ENCODE measurements at places on chromosomes 13 and 19. TPM values are rescaled to one million over a fixed set of nuclear protein-coding genes. Genes with fewer than 3 reads are reported as not detected.

GRCh38 chr13:110442930-110443621 lies 118.4 kb downstream of the RAB20 start:
- DNase-seq = no peak

DNA sequence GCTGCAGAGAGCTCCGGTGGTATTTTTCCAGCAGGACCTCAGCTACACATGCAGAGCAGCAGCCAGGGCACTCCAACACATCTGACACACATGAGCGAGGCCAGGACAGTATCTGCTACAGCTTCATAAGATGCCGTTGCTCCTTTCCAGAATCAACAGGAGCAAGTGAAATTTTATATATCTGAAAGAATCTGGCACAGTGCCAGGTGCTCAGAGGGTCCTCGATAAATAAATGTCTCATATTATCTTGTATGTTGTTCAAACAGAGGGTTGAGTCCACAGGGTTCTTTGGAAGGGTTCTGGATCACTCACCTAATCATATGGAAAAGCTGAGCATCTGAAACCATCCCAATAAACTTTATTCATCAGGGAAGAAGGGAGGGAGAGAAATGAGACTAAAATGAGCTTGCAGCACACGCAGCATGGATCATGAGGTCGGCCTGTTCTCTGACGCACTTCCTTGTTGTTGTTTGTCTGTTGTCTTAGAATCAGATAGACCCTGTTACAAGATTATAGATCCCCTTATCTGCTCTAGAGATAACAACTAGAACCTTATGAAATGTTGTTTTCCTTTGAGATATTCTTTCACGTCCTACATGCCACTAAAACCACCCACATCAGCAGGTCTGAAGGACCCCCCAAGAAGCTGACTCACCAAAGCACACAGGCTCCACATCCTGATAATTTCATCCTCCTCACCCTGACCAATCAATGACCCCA lies 3.2 kb upstream of the METTL21C start:
- no peak for DNase-seq

DNA sequence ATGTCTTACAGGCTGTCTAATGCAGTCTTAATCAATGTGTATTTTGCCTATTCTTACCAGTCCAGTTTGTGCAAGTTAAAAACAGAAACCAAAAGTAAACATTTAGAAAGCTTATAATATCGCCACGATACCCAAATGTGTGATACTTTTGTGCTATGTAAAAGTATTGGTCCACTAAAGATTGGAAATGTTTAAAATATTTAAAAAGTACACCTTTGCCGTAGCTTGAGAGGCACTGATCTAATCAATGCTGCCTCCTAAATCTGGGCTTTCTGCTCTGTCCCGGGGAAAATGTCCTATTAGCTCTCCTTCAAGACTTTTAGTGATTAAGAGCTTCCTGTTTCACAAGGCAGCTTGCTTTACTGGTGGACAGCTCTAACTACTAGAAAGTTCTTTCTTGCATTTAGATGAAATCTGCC lies 64.7 kb downstream of the DNAJC15 start:
- no peak for DNase-seq

GRCh38 chr13:97654236-97654635 lies 220.3 kb downstream of the RAP2A start:
- no peak for DNase-seq

- DNase-seq = no peak
These were observed 253.0 kb downstream of the PCDH9 start for GRCh38 chr13:66977161-66977560.

DNA sequence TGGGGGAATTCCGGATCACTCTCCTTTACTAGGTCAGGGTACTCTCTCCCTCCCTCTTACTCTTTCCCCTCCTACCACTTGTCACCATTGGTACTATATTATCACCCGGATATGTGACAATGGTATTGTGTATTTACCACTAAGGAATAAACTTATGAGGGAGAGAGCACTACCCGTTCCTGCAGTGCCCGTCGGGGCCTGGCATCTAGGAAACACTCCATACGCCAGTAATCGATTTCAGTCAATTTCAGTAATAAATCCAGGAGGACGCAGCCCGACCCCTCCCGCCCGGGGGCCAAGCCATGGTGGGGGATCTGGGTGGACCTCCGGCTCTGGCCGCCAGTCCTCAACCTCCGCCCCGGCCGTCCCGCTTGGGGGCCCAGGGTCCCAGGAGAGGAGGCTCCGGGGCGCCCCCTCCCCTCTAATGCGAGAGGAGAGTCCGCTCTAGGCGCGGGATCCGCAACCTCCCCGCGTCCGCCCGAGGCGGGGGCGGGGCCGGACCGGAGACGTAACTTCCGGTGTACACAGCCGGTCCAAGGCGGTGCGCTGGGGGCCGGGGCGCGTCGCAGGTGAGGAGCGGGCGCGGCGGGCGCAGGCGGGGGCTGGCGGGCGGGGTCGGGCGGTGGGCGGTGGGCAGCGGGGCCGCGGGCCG lies at the start of gene GARRE1:
Gene GARRE1, plus strand, starts transcription at position 509 of the 652 bp plus-strand sequence. CDS start 45,920 bp downstream, outside the sequence.
- DNase-seq = peak; percentile 91

DNA sequence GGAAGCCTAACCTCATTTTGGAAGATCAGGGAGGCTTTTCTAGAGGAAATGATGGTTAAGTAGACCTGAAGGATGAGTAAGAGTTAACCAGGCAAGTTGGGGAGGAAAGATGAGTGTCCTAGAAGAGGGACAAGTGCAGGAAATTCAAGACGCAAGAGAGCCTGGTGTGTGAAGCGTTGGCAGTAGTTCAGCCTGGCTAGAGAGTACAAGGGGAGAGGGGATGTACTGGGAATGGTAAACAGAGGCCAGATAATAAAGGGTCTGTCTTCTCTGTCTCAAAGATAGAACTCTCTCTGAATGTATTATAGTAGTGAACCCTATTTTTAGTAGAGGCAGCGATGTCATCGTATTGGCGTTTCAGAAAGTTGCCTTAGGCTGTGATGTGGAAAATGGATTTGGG lies 9.7 kb downstream of the DPY19L3 start:
- no peak for DNase-seq

DNA sequence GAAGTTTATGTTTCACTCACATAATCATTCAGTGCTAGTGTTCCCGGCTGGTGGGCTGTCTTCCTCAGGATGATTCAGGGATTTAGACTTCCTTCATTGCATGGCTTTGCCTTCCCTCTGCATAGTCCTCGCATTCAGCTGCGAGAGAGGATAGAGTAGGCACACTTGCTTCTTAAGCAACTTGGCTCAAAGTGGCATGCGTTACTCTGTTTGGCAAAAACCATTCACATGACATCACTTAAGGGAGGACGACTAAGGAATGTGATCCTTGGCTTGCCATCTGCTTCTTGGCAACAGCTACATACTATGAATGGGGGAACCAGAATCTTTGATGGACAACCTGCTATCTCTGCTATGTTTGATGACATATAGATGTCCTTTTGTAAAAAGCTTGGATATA lies 359.3 kb downstream of the TDRD3 start:
- peak; percentile 16 for DNase-seq

DNA sequence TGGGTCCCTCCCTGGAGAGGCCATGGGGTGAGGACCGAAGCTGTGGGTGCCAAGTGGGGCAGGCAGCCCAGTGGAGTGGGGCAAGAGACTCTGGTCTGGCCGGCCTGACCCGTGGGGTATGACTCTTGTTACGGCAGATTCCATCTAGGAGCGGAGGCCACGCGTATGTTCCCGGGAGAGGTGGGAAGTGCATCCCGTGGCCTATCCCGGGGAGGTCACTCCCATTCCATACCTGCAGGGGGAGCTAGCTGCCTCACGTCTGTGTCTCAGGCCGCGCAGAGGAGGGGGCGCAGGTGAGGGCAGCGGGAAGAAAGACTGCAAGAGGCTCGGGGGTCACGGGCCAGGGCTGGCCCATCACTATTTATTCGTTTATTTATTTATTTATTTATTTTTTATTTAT lies 4.9 kb downstream of the CSNK1G2 start:
- peak; percentile 40 for DNase-seq

- no peak for DNase-seq
These were observed 758.4 kb upstream of the SLITRK1 start for GRCh38 chr13:84640691-84641090.

DNA sequence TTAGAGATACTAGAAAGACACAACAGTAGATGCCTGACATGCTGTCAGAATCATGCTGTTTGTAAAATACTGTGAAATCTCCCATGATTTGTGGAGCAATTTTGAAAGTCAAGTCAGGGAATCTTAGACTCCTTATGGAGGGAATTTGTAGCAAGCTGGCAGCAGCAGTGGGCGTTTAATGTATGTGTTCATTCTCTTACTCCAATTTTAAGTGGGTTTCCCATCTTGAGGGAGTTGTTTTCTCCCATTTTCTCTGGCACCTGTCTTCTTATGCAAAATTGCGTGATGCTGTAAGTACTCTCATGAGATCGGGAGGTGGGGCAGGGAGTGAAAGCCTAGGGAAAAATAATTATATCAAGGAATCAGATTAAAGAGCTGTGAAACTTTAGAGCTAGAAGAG lies 16.0 kb upstream of the GTF2F2 start:
- DNase-seq = no peak

GRCh38 chr13:32998966-32999365 lies 17.3 kb upstream of the KL start:
- DNase-seq = no peak

DNA sequence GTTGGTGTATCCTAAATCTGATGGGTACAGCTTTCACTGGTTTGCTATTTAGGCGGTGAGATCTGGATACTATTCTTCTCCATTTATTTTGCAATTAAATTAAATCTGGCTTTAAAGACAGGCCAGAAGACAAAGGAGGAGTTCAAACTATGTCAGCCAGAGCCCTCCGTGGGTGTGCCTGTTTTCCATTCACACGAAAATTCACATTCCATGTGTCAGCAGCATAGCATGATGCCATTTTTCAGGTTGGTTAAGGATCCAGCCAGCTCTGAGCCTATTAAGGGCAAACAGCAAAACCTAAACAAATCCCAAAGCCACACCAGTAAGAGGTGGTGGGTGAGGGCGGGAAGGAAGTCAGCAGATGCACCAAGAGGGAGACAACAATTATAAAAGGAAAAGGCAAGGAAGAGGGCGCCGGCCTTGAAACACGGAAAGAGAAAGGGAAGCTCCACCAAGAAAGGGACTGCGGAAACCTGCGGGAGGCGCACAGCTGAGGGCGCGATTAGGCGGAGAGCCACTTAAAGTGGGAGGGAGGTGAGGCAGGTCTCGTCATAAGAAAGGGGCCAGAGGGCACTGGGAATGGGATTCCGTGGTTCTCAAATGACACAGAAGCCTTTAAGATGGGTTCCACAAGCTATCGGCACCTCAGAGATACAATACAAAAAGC lies 43.0 kb downstream of the CARS2 start:
- no peak for DNase-seq

GRCh38 chr13:113490496-113491417 lies at the start of gene DCUN1D2:
Gene DCUN1D2, minus strand, starts transcription at chr13:113490711. Its CDS starts 42 bp downstream, at chr13:113490669.
- peak; percentile 95 for DNase-seq

Gene ACP7
- polyA plus RNA-seq = not detected

Gene MAP4K1
- polyA plus RNA-seq = 4.4 TPM

Gene C1QTNF9B
- polyA plus RNA-seq = not detected

Gene SACS
- polyA plus RNA-seq = 3.4 TPM

Gene SPC24
- polyA plus RNA-seq = 3.7 TPM

Measured in stomach (tissue), 19 donors.